ENCODE measurements at places on chromosomes 7 and 10.

DNA sequence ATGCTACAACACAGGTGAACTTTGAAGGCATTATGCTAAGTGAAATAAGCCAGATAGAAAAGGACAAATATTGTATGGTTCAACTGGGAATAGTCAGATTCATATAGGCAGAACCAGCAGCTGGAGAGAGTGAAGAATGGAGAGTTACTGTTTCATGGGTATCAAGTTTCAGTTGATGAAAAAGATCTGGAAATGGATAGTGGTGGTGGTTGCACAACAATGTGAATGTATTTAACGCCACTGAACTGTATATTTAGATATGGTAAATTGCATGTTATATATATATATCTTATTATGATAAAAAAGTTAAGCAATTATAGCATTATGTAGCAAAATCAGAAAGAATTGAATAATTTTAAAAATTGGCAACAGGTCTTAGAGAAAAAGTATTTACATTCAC, 3.9 kb downstream of the LMBR1 start:
- DNase-seq = no peak

GRCh38 chr10:93476756-93477155, 5.4 kb downstream of the MYOF start:
- no peak for DNase-seq

DNA sequence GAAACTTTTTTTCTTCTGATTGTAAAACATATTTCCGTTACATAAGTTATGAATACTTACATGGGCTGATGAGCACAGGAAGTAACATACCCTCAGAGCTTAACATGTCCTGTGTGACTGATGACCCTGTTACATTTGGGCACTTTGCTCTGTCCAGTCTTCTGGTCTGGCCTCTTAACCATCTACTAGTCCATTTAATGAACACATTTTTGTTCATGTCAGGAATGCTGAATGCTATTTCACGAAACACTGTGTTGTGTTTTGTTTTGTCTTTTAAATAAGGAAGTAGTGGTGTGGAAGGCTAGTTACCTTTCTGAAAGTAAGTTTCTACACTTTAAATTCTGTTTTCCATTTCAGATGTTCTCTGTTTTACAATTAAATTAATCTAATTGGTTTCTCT, 77.7 kb downstream of the RBM33 start:
- DNase-seq = no peak

DNA sequence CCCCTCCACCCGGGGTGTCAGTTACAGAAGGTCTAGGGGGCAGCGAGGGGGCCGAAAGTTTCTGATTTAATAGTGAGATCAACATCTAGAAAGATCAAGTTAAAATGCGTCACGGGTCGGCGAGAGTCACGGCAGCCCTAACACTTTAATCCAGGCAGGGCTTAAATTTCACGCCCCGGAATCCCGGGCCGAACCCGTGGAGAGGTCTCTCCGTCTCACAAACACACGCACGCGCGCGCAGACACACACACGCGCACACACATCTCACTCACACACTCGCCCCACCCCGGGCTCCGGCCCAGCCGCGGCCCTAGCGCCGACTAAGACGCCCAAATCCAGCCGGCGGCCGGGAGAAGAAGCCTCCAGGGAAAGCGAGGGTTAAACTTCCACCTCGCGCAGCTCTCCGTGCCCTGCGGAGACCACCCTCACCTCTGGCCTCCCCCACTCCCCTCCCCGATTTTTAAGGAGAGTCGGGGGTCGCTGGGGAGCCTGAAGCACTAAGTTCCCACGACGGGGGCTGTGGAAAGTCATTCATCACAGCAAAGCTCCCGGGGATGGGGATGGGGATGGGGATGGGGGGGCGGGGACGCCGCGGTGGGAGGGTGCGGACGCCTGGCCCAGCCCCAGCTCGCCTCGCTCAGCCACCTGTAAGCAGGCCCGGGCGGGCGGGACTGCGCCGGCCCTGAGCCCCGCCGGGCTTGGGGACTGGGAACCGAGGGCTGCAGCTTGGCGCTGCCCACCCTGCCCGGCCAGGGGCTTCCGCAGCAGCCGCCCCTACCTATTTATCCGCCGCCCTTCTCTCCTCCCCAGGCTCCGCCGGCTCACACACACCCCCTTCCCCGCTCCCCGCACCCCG, 1.6 kb downstream of the PDGFA start:
- no peak for DNase-seq

- no peak for DNase-seq
Measured at GRCh38 chr7:104135760-104136558, 71.9 kb downstream of the ORC5 start.

DNA sequence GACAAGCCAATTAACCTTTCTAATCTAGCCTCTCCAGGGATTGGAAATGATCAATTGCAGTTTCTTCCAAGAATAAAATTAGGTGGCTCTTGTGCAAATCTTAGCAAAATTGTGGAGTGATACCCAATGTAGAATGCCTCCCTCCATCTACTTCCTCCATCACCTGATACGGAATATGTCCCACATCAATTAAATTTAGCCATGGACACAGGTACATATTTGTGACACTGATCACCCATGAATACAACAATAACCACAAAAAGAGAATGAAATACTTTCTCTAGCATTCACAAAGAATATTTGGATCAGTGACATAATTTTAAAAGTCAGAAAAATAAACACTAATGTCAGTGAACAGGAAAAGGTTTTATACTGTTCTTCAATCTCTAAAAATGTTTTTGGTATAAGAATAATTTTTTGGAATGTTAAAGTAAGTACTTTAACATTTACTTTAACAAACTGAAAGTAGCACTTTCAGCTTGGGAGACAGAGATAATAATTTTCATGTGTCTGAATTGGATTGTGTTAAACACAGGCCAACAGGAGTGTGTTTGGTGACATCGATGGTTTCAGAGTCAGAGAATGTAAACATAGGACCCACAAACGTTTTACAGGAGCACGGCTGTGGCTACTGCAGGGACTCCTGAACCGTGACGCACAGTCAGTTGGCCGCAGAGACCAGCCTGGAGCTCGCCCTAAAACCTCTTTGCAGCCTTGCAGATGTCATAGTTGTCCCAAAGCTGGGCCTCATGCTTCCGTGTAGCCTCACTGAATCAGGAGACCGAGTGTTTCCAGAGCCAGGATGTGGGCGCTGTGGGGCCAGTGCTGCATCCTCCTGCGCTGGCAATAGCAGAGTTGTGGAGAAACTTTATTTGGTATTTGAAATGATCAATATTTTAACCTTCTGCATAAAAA, 7.2 kb downstream of the RBM20 start:
- peak; percentile 85 for DNase-seq

- DNase-seq = no peak
Measured at GRCh38 chr10:70974351-70974901, 86.1 kb upstream of the PCBD1 start.

DNA sequence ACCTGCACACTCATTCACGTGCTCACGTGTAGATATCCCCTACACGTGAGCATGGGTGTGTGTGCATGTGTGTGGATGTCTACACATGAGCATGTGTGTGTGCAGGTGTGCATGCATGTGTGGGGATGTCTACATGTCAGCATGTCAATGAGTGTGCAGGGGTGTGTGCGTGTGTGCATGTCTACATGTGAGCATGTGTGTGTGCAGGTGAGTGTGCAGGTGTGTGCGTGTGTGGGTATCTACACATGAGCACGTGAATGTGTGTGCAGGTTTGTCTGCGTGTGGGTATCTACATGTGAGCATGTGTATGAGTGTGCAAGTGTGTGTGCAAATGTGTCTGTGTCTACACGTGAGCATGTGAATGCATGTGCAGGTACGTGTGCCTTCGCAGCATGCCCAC, 274.8 kb downstream of the PTPRN2 start:
- DNase-seq = no peak

DNA sequence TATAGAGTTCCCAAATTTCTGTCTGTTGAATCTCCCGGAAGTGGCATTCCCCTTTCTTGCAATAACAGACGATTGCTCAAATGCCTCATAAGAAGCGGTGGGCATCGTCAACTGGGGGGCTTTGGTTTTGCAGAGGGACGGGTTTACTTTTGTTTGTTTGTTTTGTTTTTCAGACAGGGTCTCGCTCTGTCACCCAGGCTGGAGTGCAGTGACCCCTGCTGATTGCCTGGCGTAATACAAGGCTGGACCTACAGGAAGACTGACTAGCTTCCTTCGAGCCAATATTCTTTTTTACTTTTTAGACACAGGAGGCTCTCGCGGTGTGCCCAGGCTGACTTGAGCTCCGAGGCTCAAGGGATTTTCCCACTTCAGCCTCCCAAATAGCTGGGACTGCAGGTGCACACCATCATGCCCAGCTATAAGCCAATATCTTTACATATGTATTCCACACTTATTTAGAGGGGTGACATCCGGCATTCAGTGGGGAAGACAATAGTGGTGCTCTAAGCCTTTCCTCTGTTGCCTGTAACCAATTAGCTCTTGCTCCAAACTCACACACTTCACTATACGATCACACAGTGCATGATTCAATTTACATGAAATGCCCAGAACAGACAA, 58.1 kb downstream of the FHIP2A start:
- no peak for DNase-seq

Measured in GM04504 (cell line).